Foreskin melanocyte (primary cell): ENCODE measurements at places on chromosomes 2 and 18.
A peak's percentile ranks its signal among the peaks of the same experiment; 100 is the strongest.

- no peak for DNase-seq
Observed at GRCh38 chr2:144165599-144166250, 354.2 kb downstream of the ZEB2 start.

DNA sequence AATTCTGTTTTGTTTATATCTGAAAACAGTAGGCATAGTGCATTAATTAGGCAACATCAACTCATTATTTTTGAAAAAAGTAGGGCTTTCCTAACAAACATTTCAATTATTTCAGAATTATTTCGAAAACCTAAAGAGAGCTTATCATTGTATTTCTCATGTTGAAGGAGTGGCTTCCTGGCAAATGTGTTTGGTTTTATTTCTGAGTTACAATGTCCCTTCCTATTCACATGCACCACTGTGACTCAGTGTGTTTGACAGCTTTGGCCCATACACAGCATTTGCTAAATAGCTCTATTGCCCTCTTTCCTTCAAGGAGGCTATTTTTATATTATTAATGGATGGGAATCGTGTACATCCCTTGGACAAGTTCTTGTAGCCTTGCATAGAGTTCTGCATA, 205.9 kb downstream of the PTGR3 start:
- peak; percentile 18 for DNase-seq

GRCh38 chr2:57461624-57462023, 585.0 kb upstream of the VRK2 start:
- no peak for DNase-seq

- no peak for DNase-seq
Observed at GRCh38 chr18:23178661-23179081, 43.4 kb downstream of the CABLES1 start.

GRCh38 chr2:55550368-55551102, 31.0 kb downstream of the CFAP36 start:
- peak; percentile 11 for DNase-seq

- no peak for DNase-seq
Observed at GRCh38 chr2:238055841-238056240, 5.0 kb upstream of the SCLY start.

DNA sequence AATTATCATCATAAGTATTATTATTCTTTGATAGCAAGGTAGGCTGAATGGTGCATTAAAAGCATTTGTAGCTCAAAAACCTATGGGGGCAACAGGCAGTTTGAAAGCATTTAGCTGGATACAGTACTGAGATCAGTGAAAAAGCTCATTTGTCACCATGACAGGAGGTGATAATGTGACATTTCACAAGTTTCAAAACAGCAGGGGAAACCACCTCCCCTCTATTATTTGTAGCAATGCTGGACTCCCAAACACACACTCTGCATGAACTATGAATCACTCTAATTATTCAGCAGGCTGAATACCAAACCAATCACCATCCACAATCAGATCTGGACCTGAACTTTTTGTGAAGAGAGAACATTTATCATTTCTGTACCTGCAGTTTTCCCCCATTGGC, 63.4 kb downstream of the MYO5B start:
- no peak for DNase-seq
